ENCODE measurements at places on chromosomes 12 and 14. TPM values are rescaled to one million over a fixed set of nuclear protein-coding genes. Genes with fewer than 3 reads are reported as not detected.

DNA sequence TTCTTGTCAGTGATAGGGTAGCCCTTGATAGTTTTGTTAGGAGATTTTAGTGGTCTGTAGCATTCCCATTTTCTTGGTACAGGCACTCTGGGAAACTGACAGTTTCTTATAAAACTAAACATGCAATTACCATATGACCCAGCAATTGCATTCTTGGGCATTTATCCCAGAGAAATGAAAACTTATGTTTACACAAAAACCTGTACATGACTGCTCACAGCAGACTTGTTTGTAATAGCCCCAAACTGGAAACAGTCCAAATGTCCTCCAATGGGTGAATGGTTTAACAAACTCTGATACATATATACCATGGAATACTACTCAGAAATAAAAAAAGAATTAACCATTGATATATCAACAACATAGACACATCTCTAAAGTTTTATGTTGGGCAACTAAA lies 75.5 kb downstream of the BORCS5 start:
- H3K4me1 ChIP-seq, result peaks cover 33% of the 10 kb centered on the region
- H3K27ac ChIP-seq, result no peak overlapping the region
- DNase-seq, result no peak
- no peaks in the 10 kb centered on the region for H3K27me3 ChIP-seq
- H3K4me3 ChIP-seq, result no peak overlapping the region

DNA sequence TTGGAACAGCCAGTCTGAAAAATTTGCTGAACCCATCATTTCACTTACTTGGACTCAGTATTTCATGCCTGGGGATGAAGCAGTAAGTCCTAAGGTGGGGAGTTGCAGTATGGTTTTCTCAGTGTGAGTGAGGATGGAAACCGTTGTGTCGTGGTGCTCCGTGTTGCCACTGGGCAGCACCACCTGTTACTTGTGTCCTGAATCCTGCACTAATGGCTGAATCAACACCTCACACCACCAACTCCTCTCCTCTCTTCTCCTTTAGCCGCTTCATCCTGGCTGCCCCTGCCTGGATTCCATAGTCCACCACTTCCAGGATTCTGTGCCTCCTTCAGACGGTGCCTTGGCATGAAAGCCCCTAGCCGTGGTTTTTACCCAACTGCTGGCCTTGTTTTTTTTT lies 3.0 kb upstream of the EP400 start:
- H3K27ac ChIP-seq, result no peak overlapping the region
- peaks cover 14% of the 10 kb centered on the region for H3K36me3 ChIP-seq
- H3K27me3 ChIP-seq, result no peaks in the 10 kb centered on the region
- no peak for DNase-seq
- H3K4me1 ChIP-seq, result peaks cover 24% of the 10 kb centered on the region

GRCh38 chr12:70648831-70649230 lies 11.6 kb upstream of the PTPRB start:
- no peak overlapping the region for H3K4me3 ChIP-seq
- no peak overlapping the region for H3K27ac ChIP-seq
- no peak for DNase-seq
- H3K36me3 ChIP-seq, result no peaks in the 10 kb centered on the region

GRCh38 chr14:22900081-22900799 lies 17.2 kb downstream of the REM2 start:
- peaks cover 23% of the 10 kb centered on the region for H3K4me1 ChIP-seq
- no peak overlapping the region for H3K4me3 ChIP-seq
- H3K27ac ChIP-seq, result peak overlapping the region; percentile 7
- H3K36me3 ChIP-seq, result peaks cover 44% of the 10 kb centered on the region

- no peaks in the 10 kb centered on the region for H3K36me3 ChIP-seq
- peaks cover 24% of the 10 kb centered on the region for H3K4me1 ChIP-seq
- H3K4me3 ChIP-seq, result no peak overlapping the region
- H3K27me3 ChIP-seq, result peaks cover 11% of the 10 kb centered on the region
- H3K27ac ChIP-seq, result no peak overlapping the region
These were observed 846.7 kb downstream of the TMEM121 start for GRCh38 chr14:106372870-106373652.

DNA sequence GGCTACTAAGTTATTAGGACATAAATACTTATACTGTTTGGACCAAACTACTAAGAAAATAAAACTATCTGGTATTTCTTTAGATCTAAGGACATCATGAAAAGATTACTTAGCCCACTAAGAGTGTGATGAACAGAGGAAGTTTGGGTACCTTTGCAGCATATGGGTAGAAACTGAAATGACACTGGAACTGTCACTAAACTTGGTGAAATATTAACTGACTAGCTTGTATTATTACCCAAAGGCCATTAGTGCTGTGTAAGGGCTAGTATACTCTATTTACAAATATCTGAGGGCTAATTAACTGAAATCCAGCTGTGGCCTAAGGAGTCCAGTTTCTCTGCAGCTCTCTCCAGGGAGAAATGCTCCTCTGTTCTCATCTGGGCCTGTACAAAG lies 45.5 kb downstream of the PAWR start:
- no peaks in the 10 kb centered on the region for H3K36me3 ChIP-seq
- no peak for DNase-seq
- no peaks in the 10 kb centered on the region for H3K4me1 ChIP-seq
- H3K4me3 ChIP-seq, result no peak overlapping the region
- no peaks in the 10 kb centered on the region for H3K27me3 ChIP-seq

Gene C12orf57
- 156 TPM for total RNA-seq

Gene ITPR2
- total RNA-seq, result 40.5 TPM

Gene TEX22
- 3.9 TPM for total RNA-seq

All from activated CD4-positive, alpha-beta T cell treated with anti-CD3 and anti-CD28 coated beads, Interleukin-2, amount 10 ng/mL, durations not matched to agents 7 days and 5 days (primary cell).